ENCODE measurements at places on chromosomes 1 and 21.

DNA sequence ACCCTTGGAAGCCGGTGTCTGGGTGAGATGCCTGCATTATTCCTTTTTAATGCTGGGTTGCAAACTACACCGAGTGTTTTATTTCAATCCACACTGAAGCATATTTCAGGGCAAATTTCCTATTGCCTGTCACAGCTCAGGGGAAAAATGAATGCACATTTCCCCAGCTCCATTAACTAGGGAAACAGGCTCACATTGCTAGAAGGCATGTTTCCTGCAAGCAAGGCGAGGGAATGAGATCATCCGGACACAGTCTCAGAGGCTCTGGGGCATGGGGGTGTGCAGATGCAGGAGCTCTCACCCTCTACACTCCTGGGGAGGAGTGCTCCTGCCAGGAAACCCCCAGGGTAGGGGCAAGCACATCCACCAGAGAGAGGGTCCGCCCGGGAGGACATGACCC lies 24.6 kb downstream of the SYT2 start:
- DNase-seq, result no peak

- no peak for DNase-seq
Observed at GRCh38 chr1:233360525-233361102, 33.1 kb downstream of the MAP3K21 start.

DNA sequence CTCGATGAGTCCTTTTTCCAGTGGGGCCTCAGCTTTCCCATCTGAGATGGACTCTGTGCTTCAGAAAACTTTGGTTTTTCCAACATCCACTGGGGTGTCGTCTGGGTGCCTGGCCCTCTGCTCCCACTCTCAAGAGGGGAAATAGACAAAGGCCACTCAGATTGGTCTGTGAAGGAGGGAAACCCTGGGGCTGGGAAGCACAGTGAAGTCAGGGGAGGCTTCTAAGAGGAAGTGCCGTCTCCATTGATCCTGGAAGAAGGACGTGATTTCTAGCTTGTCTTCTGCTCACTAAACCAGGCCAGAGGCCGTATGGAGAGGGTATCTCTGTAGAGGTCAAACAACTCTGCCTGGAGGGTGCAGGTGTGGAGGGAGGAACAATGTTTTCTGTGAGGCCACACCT lies 5.2 kb downstream of the KNCN start:
- no peak for DNase-seq

DNA sequence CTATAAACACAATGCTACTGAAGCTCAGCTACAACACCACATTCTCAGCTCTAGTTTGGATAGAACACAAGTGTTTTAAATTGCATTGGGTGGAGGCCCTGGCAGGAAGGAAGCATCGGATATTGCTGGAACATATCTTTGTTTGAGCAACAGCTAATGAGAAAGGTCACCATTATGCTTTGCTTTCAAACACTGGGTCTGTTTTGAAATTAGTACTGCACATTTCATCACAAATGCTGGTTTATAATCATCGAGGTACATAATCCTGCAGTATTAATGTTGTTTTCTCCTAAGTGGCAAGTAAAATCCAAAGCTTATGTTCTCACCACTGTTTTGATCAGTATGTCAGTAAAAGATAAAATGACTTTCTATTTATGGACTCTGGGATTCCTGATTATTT lies 61.5 kb upstream of the ARHGAP29 start:
- DNase-seq, result no peak

- no peak for DNase-seq
Observed at GRCh38 chr1:199404976-199405375, 622.5 kb upstream of the NR5A2 start.
